Fibroblast of skin of abdomen (primary cell): ENCODE measurements at places on chromosomes 11 and 22.

DNA sequence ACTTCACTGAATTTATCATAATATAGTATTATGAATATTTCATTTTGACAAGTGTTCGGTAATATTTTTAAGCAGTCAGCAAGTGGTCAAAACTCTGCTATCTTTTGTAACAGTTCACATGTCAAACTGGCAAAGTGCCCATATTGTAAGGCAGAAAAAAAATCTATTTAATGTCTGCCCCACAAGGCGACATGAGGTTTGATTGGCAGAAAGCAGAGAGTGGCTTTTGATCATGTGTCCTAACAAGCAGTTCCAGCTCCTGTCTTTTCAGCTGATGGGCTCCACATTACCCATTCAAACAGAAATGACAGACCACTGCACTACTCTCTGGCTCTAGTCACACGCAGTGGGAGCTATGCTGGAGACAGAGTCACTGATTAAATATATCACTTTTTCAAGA is 59.0 kb downstream of the SOX6 start:
- no peak for DNase-seq

- no peak for DNase-seq
Observed at GRCh38 chr11:124473476-124473875, 28.0 kb upstream of the OR8B8 start.

DNA sequence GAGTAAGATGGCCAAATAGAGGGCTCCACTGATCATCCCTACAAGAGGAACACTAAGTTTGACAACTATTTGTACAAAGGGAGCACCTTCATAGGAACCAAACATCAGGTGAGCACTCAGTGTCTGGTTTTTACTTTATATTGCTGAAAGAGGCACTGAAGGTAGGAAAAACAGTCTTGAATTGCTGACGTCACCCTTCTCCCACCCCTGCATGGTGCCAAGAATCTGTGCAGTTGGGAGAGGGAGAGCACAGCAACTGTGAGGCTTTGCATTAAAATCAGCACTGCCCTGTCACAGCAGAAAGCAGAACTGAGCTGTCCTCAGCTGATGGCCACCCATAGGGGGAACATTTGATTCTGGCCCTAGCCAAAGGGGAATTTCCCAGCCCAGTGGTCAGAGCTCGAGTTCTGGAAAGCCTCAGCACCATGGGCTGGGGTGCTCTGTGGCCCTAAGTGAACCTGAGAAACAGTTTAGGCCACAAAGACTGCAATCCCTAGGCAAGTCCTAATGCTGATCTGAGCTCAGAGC is 37.9 kb downstream of the PIWIL3 start:
- DNase-seq, result no peak

GRCh38 chr22:28798810-28799605 is 1.4 kb downstream of the XBP1 start:
- peak; percentile 96 for DNase-seq

DNA sequence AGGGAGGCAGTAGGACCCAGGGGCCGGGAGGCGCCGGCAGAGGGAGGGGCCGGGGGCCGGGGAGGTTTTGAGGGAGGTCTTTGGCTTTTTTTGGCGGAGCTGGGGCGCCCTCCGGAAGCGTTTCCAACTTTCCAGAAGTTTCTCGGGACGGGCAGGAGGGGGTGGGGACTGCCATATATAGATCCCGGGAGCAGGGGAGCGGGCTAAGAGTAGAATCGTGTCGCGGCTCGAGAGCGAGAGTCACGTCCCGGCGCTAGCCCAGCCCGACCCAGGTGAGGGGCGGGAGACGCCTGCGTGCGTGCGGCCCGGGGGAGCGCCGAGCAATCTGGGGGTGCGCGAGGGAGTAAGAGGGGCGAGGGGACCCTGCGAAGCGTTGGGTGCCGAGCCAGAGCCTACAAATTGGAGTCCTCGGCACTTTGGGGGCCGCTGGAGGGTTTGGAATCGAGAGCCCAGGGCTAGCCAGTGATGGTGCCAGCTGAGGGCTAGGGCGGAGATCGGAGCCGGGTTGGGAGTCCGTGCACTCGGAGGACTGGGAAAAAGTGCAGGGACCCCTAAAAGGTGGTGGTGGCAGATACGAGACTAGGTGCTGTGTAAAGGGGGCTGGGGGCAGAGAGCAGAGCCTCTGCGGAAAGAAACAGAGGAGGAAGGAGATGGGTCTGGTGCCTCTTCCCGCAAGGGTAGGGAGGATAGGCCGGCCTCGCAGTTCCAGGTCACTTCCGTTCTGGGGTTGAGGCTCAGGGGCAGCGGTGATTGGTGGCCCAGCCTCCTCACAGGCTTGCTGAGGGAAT is at the start of gene SERPINH1:
SERPINH1 (plus strand) TSS at position 206 of the 788 bp plus-strand sequence. CDS start 4,097 bp downstream, outside the sequence.
- peak; percentile 95 for DNase-seq

- no peak for DNase-seq
Observed at GRCh38 chr11:42913731-42914130, 398.1 kb upstream of the API5 start.

DNA sequence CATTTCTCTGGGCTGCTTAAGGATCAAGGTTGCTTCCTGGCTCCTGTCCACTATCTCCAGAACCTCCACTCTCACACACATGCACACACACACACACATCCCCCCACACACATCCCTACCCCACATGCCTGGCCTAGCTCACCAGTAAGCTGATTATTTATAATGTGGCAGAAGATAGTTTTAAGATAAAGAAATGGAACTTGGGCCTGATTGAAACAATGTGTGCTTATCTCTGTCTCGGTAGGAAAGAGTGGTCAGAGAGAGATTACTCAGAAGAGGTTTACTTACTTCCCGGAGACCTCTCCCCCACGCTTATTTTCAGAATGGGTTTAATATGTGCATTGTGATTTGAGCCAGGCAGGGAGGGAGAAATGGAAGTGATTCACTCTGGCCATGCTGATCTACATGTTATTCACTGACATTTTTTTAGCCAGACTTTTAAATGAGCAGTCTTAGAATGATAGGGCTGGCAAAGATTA is 422.4 kb downstream of the TENM4 start:
- DNase-seq, result peak; percentile 95

GRCh38 chr11:795634-796564 is 2.2 kb downstream of the SLC25A22 start:
- DNase-seq, result peak; percentile 87

DNA sequence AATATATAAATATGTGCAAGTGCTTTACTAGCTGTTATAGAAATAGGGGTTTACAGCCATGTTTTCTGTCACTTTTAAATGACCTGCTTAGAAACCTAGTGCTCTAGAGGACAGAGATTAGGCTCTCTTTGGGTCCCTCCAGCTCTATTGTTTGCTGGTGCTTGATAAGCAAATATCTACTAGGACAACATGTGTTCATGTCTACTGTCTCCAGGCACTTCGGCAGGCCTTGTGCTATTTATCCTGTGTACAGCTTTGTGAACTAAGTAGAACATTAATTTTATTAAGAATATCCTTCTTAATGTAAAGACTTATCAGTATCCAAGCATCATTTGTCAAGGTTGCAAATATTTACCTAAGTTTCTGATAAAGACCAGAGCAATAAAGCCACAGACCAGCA is 11.9 kb upstream of the RASSF10 start:
- no peak for DNase-seq

DNA sequence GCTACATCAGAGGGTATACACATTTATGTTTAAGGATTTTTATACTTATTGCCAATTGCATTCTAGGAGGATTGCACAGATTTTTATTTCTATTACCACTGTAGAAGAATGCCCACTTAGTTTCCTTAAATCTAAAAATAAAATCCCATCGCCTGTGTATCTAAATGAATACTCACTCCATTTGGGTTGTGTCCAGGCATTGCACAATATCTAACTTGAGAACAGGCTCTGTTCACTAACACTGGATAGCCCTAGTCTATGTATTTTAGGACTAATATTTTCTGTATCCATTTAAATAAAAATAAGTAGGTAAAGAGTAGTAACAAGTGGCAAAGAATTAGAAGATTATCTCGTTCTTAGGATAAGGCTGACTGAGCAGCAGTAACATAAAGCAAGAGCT is 4.1 kb downstream of the C11orf52 start:
- DNase-seq, result peak; percentile 87
